Karpas-422 (cell line): ENCODE measurements at places on chromosomes 7 and 10. TPM values are rescaled to one million over a fixed set of nuclear protein-coding genes. Genes with fewer than 3 reads are reported as not detected.

CNNM1 gene
- total RNA-seq: not detected in 2 replicates

ASZ1 gene
- total RNA-seq: not detected in 2 replicates

SOSTDC1 gene
- not detected in 2 replicates for total RNA-seq

DNA sequence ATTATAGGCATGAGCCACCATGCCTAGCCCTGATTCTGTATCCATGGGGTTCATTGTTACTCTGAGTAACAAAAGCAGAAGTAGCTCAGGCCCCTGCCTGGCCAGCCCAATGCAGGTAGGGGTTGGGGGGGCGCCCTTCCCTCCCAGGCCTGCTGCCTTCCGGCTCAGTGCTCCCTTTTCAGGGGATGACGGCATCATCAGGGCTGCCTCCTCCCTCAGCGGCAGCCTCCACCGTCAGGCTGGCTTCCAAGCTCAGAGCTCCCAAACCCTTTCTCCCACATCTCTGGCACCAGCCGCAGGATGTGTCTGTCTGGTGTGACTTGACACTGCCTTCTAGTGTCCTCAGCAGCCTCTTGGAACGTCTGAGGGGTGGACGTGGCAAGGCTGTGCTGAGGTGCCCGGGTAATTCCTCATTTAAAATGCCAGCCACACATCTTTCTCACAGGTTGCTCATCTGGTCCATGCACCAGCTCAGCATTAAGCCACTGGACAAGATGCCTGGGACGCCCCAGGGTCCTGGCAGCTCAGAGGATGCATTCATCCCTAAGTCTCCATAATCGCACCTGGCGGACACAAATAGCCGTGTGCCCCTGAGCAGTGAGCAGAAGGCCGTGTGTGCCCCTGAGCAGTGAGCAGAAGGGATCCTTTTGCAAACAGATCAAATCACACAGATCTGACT is 38.2 kb downstream of the PAPOLB start:
- no peak for DNase-seq

DNA sequence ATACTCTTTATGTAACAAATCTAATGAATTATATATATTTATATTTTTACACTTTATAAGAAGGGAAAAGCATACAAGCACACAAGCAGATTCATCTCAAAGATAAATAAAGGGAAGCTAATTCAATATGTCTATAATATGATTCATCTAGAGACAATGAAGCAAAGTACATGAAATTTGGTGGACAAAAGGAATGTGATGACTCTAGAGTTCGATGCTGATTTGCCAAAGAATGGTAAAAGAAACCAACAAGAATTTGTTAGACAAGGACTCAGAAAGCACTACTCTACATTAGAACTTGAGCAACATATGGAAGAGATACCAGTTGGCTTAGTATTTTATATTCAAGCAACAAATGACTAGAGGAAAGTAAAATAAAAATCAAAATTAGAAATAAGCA is 536.5 kb upstream of the TEX47 start:
- no peak for DNase-seq

DNA sequence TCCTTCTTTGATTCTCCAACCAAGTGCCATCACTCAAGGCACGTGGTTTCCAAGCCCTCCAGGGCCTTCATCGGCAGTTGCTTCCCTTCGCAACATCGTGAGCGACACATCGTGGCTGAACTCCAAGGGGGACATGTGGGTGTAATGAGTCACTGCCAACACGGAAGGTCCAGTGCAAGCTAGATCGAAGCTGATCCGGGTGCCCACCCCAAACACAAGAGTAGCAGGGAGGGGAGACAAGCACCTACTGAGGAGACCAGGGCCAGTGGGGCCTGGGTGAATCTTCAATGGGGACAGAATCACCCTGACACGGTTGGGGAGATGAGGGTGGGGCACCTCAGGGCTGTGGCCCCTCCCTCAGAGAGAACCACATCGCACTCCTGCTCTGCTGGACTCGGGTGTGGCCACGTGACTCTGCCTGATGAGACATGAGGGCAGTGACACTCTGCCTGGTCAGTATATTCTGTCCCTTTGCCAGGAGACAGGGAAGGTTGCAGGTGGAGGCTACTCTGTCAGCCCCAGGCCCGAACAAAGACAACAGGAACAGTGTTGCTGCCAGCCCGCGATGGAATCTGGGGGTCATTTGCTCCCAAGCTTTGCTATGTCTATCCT is 36.8 kb upstream of the HSPA12A start:
- DNase-seq: no peak

DNA sequence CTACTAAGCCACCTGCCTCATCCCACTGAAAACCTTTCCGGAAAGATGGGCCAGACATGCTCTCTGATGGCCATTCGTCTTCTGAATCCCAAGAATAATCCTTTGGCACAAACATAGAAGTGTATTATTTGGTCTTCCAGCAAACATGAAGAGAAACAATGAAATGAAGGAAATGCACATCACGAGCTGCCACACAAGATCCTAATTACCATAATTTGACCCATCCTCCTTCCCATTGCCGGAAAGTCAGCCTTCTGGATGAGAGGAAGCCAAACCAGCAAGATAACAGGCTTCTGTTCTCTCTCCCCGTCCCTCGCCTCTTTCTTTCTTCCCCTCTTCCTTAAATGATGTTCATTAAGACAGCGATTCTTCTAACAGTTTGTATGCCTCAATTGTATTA is 218.9 kb upstream of the KMT2E start:
- no peak for DNase-seq

DNA sequence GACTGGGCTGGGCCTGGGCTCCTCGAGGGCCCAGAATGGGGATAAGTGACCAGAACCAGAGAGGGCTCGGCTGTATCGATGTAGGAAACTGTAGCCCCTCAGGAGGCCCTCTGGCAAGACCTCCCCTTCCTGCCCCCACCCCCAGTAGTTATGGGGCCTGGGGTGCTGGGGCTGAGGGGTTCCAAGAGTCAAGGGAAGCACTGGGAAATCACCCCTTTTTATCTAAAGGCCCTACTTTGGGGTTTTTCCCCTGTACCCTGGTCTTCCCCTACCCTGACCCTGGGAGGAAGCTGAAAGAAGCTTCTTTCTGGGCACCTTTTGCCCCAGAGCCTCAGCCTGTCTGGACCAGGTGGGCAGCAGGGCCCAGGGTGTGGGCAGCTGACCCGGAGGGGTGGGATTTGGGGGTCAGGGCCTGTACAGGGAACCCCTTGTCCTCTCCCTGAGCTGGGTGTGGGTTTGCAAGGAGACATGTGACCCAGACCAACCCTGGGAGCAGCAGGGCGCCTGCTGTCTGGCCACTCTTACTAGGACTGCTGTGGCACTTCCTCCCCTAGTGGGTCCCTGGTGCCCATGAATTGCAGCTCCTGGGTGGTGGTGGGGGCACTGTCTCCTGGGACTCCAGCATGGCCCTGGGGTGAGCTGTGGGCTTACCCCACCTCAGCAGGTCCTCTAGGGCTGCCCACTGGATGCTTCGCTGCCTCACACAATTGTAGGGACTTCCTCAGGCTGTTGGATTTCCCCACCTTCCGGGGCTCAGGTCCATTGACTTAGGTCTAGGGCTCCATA is 1.5 kb downstream of the IRF5 start:
- no peak for DNase-seq

DNA sequence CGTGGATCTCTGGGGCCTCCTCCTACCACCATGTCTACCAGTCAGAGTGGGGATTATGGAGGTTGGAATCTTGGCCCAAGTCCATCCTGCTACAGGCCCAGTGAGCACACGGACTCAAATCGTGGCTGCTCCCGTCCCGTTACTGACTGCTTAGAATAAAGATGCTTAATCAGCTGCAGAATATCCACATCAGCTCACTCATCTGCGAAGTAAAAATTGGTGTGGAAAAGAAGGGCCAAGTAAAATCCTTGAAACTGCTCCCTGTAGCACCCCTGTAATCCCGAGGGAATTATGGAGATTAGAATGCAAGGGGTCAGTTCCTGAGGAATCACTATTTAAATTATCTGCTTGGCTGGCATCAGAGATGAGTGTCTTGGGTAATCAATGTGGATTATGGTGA is 13.0 kb upstream of the HTR5A start:
- DNase-seq: no peak

DNA sequence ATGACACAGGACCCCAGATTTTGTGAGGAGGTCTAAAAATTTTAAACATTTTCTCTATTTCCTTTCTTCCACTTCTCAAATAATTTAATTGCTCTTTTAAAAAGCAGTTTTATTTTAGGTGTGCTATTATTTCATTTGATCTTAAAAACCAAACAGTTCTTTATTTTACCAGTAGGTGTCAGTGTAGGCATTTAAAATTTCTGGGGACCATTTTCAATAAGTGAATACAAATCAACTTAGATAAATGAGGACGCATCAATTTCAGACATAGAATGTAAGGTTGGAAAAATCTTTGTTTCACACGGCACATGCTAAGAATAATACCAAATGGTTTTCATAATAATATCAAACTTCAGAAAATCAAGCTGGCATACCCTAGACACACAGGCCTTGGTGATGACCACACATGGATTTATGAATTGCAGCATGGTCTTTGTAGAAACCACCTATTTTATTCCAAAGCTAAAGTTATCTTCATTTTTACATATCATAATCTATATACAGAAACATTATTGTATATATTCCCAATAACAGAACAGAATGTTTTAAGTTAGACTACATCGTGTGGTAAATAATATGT is 127.6 kb upstream of the SLC26A5 start:
- peak; percentile 76 for DNase-seq

DNA sequence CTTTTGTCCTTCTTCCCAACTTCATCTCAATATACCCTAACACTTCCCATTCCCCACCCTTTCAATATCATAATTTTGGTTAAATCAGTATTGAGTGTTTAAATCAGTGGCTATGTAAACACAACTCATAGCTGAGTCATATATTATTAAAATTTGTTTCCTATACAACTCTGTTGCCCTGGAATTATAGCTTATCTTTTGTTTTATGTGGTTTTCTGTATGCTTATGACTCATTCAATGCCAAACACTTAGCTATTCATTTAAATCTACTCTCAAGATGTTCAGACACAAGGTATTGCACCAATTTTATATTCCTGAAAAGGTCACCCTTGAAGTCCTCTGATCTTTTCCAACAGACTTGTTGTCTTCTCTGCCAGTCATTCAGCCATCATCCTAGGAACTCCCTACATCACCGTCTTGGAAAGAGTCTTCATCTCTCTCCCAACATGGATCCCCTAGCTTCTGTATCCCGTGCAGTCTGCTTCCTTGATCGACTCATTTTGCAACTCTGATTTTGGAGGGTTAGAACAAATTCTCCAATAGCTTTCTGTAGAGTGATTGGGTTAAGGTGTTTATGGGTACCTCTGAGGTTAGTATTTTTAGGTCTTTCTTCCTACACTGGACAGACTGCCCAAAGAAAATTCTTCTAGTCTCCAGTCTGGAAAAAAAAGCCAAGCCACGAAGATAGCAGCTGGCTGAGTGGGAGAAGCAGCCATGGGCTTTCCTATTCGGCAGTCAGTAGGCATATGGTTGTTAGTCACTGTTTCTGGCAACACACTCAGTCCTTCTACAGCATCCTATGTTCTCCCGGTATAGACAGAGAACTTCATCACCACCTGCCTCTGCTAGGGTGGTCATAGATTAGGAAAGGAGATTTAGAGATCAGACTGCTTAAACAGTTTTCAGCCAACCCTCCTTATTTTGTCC is 102.1 kb downstream of the CRPPA start:
- DNase-seq: no peak
